ENCODE measurements at places on chromosomes 12 and 14. TPM values are rescaled to one million over a fixed set of nuclear protein-coding genes. Genes with fewer than 3 reads are reported as not detected.

The HHIPL1 gene
- total RNA-seq: 0.84 TPM

The POC1B gene
- 7.3 TPM for total RNA-seq

The SYT10 gene
- 0.39 TPM for total RNA-seq

The TCL1B gene
- total RNA-seq: not detected

The KRT6C gene
- not detected for total RNA-seq

The PSMA3 gene
- total RNA-seq: 153 TPM

The TAS2R9 gene
- total RNA-seq: 0.33 TPM

DNA sequence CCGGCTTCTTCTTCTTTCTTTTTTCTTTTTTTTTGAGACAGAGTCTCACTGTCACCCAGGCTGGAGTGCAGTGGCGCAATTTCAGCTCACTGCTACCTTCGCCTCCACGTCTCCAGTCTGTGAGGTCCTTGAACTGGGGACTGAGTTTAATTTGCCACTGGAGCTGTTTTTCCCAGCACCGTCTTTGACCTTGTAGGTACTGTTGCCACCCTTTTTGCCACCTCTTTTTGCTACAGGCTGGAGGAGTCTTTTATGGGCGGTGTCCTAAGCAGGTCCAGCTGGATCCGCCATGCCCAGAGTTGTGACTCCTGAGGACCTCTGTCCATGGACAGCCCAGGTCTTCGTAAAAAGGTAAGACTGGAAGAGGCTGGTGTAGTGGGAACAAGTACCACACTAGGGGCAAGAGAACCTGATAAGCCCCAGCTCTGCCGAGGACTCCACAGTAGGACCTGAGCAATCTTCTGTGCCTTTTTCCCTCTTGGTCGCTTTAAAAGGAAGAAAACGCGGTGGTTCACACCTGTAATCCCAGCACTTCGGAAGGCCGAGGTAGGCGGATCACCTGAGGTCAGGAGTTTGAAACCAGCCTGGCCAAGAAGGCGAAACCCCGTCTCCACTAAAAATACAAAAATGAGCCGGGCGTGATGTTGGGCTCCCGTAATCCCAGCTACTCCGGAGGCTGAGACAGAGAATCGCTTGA lies 946 bp downstream of the RNU4-2 start:
- peak; percentile 12 for ATAC-seq

- ATAC-seq: no peak
Observed at GRCh38 chr12:100799770-100800169, 5.2 kb downstream of the ANO4 start.

DNA sequence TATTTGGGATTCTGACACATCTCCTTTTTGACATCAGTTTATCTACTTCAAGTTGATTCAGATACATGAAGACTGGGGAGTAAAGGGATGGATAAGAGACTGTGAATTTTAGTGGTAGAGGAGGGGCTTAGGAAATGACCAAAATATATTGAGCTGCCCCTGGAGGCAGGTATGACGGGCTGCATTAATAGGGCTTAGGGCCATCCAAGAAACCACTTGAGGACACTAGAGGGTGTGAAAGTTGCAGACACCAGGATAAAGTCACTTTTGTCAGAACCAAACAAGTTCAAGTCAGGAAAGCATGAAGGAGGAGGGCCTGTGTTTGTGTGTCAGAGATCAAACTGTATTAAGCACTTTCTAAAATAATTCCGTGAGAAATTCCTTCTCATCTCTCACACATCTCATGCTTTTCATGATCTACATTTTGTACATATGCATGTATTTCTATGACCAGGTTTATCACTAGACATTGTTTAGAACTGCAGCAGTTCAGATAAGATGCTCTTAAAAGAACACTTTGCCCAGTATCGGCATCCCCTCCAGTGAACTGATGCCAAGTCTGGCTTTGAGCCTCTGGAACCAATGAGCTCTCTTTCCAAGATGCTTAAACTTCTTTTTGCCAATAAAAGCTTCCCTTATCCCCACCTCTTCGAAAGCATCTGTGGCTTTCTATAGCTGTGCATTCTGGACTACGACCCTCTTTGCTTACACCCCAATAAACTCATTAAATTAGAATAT lies 136.9 kb downstream of the SLC38A1 start:
- ATAC-seq: no peak

GRCh38 chr14:101889366-101889765 lies 75.0 kb upstream of the DYNC1H1 start:
- no peak for ATAC-seq

- ATAC-seq: no peak
Observed at GRCh38 chr12:88844426-88844825, 264.2 kb upstream of the KITLG start.

DNA sequence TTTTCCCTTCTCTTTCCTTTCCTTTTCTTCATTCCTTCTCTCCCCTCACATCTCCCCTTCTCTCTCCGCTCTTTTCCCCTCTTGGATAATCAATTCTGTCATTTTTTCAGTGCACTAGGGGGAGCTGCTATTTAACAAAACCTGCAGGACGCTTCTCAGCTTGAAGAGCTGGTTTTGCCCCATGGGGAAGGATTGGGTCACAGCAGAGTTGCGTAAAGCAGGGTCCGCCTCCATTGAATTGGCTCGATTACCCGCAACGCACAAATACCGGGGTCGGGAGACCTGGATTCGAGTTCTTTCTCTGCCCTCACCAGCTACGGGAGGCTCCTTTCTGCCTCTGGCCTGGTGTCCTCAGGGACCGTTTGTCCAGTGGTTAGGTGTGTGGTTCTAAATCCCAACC lies 42.1 kb upstream of the CHGA start:
- ATAC-seq: peak; percentile 69

DNA sequence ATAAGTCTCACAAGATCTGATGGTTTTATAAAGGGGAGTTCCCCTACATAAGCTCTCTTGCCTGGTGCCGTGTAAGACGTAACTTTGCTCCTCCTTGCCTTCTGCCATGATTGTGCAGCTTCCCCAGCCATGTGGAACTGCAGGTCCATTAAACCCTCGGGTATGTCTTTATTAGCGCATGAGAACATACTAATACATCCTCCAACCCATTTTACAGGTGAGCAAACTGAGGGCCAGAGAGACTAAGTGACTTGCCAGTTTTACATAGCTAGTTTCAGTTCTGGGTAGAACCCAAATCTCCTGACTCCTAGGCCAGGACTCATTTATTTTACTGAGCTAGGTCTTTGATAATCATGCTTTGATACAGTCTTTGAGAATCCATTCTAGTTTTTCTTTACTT lies 406.9 kb downstream of the RAD51B start:
- ATAC-seq: no peak

- no peak for ATAC-seq
Observed at GRCh38 chr12:99389751-99390150, 257.8 kb upstream of the GARIN6 start.

GRCh38 chr14:66088656-66089055 lies 397.5 kb upstream of the CCDC196 start:
- ATAC-seq: peak; percentile 92

GRCh38 chr14:65482757-65483438 lies 70.4 kb downstream of the FUT8 start:
- ATAC-seq: no peak

DNA sequence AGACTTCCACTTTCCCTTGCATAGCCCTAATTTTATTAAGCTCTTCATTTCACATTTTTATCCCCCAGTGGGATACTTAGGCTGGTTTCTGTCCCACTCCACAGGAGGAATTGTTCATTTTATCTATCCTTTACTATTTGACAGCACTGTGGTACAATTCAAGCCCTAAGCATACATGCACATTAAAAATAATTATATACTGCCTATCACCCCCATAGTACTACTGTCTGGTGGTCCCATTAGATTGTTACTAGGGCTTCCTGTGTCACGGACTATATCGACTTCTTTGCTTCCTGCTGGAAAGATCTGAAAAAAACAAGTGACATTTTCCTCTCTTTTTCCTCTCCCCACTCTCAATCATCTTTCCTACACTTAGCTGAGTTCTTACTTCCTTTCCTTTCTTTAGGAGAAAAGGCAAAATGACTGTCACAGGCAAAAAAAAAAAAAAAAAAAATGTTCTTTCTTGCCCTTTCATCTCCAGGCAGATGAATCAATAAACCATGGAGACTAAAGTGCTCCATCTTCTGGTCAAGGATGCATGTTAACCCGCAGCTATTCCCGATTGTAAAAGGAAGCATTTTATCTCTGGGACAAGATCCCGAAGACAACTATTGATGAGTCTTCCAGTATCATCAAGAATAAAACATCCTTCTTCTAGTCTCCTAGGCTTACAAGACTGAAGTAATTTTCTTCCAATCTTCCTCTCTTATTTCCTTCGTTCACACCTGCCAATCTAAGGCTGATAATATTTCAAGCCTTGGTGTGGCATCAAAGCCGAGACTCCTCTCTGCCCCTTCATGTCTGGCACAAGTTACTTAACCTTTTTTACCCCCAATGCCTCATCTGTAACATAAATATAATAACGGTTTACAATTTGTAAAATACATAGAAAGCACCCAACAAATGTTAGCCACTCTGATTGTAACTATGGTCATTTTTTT lies 94.4 kb upstream of the PLEKHG7 start:
- no peak for ATAC-seq

DNA sequence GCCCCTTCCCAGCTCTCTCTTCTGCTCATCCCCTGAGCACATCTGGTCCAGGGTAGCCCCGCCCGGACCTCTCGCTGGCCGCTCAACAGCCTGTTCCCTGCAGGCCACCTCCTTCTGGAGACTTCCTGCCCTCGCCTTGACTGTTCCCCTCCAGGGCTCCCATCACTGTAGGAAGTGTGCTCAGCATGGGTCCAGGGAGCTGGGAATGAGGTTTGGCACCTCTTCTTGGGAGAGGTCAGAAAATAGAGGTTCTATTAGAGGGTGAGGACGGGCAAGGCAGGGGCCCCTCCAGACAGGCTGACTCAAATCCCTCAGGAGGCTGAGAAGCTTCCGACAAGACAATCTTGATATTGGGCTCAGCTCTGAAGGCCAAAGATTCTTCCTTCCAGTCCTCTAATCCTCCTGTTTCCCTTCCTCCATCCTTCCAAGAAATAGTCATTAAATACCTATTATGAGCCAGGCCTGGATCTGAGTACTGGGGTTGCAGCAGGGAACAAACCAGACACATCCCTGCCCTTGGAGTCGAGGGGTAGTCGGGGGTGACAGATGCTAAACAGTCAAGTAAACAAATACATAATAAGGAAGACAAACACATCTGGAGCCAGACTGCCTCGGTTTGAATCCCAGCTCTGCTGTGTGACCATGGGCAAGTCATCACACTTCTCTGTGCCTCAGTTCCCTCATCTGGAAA lies 30.6 kb downstream of the CMKLR1 start:
- no peak for ATAC-seq

Measured in motor neuron (in vitro differentiated cells).